GM18507 (cell line): ENCODE measurements at places on chromosomes 6 and 20.
A peak's percentile ranks its signal among the peaks of the same experiment; 100 is the strongest.

DNA sequence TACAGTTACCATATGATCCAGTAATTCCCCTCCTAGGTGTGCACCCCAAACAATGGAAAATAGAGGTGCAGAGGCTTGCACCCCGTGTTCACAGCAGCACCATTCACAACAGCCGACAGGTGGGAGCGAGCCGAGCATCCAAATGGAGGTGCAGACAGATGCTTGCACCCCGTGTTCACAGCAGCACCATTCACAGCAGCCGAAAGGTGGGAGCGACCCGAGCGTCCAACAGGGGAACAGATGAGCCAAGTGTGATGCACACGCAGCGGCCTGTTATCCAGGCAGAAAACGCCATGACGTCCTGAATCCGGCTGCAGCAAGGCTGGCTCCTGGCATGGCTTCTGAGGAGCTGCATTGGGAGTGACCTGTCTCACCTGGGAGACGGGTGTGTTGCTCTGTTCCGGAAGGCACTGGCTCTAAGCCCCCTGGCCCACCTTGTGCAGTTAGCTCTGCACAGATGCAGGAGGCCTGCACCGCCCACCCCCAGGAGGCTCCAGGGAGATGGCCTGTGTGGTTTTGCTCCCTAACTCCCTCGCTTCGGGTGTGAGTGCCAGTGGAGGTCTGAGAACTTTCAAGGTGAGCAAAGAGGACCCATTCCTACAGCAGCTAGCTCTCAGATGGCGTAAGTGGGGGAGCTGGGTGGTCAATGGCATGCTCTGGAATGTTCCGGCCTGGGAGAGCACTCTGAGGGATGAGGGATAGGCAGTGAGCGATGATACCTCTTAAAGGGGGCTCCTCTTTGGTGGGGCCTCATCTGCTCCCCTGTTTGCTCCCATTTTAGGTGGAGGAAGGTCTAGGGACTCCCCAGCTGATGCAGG is 47.8 kb upstream of the FRMD1 start:
- no peak for DNase-seq

DNA sequence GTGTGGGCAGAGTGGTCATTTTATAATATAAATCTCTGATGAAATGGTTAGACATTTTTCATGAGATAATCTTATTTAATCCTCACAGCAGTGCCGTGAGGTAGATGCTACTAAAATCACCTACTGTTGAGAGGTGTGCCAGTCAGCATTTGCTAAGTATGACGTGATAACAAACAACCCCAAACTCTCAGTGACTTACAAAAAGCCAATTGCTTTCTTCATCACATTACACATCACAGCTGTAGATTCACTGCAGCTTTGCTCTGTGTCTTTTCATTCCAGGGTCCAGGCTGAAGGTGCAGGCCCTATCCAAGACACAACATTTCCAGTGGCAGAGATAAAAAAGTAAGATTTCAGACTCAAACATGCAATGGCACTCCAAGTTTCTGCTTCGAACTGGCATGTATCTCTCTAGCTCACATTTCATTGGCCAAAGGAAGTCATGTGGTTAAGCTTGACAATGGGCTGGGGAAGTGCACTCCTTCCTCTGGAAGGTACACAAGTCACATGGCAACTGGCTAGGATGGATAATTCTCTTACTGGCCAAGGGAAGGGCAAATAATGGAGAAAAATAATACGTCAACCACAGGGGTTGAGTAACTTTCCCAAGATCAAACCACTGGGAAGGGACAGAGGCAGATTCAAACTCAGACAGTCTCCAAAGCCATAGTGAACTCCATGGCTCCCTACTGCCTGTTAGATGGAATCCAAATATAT is 69.5 kb upstream of the EPB41L1 start:
- DNase-seq, result no peak

GRCh38 chr6:84618836-84619235 is 145.6 kb downstream of the TBX18 start:
- no peak for DNase-seq

GRCh38 chr6:119077391-119077642 is 1.1 kb downstream of the FAM184A start:
- no peak for DNase-seq

DNA sequence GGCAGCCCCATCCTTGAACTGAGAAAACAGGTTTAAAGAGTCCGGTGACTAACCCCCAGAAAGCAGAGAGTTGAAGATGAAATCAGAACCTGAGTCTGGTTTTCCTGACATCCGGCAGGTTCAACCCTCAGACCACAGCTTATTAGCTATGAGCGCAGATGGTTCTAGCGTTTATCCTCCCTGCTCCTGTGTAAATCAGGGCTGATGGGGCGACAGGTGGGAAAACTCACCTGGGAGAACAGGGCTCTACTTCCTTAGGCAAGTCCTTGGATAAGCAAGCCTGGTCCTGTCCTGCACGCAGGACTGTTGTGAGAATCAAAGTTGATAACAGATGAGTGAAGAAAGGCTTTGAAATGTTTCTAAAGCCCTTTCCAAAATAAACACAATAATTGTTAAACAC is 31.4 kb downstream of the GHRH start:
- DNase-seq, result no peak

GRCh38 chr6:8195040-8195713 is 92.8 kb upstream of the EEF1E1 start:
- DNase-seq, result no peak

DNA sequence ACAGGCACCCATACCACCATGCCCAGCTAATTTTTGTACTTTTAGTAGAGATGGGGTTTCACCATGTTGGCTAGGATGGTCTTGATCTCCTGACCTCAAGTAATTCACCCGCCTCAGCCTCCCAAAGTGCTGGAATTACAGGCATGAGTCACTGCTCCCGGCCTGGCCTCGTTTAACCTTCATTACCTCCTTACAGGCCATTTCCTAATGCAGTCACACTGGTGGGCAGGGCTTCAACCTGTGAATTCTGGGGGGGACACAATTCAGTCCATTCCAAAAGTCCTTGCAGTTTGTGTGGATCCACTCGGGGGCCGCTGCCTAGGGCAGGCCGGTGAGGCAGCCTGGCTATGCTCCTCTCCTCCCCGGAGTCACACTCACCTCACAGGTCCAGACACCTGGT is 112.4 kb upstream of the SNX9 start:
- no peak for DNase-seq

GRCh38 chr6:10136636-10137035 is 278.2 kb downstream of the TFAP2A start:
- no peak for DNase-seq

DNA sequence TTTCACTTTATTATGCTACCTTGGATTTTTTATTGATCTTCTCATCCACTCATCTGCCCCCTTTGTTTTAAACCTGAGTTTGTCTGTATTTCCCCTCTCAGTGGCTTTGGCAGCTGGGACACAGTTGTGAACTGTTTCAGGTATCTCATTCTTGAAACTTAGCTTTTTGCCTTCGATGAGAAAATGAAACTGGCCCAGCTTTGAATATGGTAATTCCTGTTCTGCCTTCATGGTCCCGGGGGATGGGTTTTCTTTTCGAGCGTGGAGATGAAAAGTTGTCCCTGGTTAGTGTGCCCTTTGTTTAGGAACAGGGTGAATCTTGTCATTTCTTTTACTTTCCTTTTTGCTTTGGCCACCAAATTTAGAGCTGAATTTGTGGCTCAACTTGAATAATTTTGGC is 25.6 kb downstream of the DHX35 start:
- peak; percentile 29 for DNase-seq

GRCh38 chr6:392441-393390 is 1.2 kb downstream of the IRF4 start:
- DNase-seq, result no peak

DNA sequence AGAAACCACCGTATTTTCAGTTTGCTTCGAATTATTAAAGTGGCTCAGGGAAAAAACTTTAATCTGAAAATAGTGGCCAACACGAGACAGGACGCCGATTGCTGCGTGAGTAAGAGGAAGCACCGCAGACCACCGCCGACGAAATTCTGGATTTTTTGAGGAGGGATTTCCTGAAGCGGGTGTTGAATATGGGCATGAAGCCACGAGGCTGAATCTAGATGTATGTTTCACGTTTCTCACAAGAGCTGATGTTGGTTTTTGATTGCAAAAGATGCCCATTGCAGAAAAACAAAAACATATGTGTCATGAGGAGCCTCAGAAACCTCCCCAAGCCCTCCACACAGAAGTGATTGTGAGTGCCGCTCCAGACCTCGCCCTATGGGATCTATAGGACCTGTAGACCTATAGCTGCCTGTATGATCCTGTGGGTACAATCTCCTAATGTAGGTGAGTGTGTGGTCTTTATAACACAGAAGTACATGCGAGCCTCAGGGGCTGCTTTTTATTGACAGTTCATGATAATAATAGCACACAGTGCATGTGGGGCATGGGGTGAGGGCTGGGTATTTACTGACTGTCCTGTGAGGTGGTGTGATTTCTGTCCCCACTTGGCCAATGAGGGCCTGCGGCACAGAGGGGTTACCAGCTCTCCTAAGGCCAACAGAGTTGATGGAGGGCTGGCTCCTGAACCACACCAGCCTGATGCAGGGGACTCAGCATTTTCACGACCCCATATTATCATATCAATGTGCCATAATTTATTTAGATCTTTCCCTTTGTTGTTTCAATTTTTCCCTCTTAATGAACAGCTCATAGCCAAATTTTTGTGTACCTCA is 243.9 kb downstream of the DLL1 start:
- no peak for DNase-seq

GRCh38 chr20:2887715-2888114 is 14.4 kb downstream of the PTPRA start:
- DNase-seq, result no peak

- DNase-seq, result no peak
Measured at GRCh38 chr6:134527108-134527787, 209.3 kb upstream of the SGK1 start.

- DNase-seq, result no peak
Measured at GRCh38 chr6:88908598-88909548, 54.5 kb downstream of the RNGTT start.

DNA sequence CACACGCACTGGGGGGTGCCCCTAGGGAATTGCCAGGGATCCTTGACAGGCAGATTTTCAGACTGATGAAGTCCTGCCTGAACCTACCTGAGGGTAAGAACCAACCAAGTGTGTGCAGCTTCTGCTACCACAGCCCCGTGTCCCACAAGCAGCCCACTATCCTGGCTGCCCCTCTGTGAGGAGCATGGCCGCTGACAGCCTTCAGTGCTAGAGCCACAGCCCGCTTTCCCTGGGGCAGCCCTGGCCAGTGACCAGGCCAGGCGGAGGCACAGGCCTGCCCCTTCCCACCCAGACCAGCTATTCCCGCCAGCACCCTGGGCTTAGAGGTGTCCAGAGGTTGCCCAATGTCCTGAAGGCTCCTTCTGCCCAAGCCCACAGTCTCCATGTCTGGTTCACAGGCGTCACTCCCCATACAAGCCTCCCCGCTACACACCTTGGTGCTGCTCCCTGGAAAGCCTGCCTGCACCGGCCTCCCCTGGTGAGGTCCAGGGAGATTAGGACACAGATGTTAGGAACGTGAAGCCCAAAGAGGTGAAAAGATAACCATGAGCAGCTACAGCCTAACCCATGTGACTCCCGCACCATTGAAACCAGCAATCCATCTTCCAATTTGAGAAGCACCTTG is 207.0 kb downstream of the SYNDIG1 start:
- no peak for DNase-seq

DNA sequence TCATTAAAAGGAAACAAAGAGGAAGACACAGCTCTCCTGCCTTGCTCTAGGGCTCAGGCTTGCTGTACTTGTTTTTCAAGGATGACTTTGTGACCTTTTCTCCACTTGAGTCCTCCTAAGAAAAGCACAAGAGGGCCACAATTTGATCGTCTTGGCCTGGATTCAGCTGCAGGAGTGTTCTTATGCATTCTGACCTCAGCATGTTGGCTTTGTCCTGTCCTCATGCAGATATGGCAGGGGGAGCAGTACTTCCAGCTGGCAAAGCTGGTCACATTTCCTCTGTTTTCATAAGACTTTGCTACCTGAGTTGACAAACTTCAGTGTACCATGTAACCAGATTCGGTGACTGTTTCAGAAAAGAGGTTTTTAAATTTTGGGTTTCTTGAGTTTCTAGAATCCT is 30.8 kb downstream of the KDM1B start:
- DNase-seq, result no peak

DNA sequence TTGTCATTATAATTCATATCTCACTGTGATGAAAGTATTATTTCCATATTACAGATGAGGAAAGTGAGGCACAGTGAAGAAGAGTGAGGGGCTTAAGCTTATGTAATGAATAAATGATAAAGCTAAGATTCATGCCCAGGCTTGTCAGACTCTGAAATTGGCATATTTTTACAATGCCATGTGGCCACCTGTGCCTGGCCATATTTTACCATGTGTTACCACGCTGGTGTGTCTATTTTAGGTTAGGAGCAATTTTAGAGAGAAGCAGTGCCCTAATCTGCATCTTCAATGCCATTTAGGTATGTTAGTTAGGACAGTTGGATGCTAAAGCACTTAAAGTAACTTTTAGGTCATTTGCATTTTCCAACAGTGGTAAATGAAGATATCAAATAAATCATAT is 188.0 kb upstream of the FLRT3 start:
- DNase-seq, result no peak

DNA sequence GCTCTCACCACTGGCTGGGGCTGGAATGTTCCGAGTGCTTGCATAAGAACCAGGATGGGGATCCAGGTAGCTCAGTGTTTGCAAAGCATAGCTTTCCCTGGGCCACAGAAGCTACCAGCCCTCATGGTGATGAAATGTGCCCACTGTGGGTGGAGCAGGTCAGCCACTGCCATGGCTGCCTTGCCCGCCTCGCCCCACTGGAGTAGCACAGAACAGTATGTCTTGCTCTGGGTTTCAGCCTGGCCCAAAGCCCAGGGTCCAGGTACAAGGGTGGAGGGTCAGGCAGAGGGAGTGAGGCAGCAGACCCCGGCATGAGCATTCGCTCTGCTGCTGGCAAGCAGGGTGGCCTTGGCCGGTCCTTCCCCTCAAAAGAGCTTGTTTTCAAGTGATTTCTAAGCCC is 34.7 kb downstream of the KCNK17 start:
- DNase-seq, result no peak

GRCh38 chr6:26329763-26330511 is 35.1 kb upstream of the BTN3A2 start:
- no peak for DNase-seq

DNA sequence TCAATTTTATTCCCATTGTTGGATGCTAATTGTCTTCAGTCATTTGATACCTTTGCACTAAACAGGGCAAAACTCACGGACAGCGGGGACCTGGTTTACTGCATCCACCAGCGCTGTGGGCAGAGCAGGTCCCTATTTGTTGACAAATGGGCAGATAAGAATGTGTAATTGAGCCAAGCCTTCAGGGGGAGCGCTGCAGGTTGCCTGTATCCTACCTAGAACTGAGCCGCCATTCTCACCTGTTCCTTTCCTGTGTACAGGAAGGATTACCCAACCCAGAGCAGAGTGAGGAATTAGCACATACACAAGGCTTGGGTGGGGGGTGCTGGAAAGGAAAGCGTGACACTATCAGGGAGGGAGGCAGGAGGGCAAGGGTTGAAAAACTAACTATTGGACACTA is 89.1 kb upstream of the FOXA2 start:
- DNase-seq, result no peak
